Myocyte (in vitro differentiated cells): ENCODE measurements at places on chromosomes 3 and 15. TPM values are rescaled to one million over a fixed set of nuclear protein-coding genes. Genes with fewer than 3 reads are reported as not detected.

DNA sequence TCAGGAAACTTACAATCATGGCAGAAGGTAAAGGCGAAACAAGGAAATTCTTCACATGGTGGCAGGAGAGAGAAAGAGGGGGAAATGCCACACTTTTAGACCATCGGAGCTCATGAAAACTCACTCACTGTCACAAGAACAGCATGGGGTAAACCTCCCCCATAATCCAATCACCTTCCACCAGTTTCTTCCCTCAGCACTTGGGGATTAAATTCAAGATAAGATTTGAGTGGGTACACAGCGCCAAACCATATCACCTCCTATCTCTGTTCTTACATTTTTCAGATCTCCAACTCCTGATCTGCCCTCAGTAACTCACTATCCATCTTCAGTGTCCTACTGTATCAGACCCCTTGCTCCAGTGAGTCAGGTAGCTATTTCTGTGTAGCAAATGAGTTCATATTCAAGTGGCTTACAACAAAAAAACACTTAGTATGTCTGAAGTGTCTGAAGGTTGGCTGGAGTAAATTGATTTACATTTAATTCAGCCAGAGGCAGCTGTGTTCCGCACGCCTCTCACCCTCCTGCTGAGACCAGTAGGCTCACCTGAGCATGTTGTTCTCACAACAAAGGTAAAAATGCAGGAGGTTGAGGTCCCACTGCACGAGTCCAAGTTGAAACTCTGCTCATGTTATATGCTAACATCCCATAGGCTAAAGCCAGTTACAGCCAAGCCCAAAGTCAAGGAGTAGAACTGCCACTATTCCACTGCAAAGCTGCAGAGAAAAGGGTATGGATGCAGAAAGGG lies 180.7 kb upstream of the LMCD1 start:
- DNase-seq: no peak

DNA sequence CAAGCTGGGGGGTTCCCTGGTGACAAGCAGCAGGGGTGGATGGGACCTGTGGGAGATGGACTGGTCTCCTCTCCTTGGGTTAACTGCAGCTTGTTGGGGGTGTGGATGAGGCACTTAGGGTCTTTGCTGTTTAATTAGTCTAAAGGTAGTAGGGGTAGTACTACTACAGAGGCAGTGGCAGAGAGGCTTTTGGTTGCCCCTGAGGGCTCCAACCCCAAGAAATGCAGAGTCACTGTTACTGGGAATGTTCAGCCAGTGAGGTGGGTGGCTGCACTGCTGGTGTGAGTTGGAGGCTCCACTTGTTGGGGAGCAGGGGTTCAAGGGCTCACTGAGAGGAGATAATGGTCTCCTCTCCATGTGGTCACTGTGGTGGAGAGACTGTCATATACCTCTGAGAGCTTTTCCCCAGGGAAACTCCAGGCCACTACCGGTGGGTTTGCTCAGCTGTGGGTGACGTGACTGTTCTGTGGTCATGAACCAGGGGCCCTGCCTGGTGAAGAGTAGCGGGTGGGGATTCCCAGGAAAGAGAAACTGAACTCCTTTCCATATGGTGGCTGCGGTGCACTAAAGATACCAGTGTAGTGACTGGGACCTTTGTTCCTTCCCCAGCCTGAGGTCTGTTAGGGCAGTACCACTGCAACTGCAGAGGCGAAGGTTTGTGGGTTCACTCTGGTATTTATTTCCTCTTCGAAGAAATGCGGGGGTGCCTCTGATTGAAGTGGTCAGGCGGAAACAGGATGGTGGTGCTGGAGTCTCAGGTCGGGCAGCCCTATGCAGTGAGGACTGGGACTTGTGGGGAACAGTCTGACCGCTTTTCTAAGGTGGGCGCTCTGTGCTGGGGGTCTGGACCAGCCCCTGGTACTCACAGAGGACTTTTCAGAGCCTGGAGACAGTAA lies 68.9 kb upstream of the TNFSF10 start:
- DNase-seq: peak; percentile 22

DNA sequence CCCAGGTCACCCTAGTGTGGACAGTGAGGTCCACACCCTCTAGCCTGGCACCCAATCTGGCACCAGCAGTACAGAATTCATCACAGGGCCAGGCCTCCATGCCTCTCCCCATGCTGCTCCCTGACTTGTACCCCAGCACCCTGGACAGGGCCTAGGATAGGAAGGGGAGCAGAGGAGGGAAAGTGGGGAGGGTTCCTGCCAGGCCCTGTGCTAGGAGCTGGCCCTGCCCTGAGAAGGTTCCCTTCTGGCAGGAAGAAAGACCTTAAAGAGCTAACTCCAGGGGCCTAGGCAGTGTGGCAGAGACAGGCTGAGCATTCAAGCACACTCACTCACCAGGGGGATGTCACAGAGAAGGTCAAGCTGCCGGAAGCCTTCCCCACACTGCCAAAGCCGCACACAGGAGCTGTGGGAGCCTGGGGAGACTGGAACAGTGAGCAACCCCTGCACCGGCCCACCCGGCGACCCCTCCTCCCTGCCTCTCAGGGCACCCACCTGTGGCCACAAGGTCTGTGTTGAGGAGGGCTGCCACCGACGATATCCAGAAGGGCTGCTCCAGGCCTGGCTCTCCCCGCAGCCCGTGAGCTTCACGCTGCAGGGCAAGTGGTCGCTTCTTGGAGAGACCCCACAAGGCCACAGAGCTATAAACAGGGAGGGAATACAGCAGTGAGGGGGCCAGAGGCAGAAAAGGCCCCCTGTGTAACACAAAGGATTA lies 7.4 kb downstream of the RRP9 start:
- no peak for DNase-seq

- DNase-seq: no peak
Measured at GRCh38 chr15:31326875-31327668, 437 bp downstream of the KLF13 start.

DNA sequence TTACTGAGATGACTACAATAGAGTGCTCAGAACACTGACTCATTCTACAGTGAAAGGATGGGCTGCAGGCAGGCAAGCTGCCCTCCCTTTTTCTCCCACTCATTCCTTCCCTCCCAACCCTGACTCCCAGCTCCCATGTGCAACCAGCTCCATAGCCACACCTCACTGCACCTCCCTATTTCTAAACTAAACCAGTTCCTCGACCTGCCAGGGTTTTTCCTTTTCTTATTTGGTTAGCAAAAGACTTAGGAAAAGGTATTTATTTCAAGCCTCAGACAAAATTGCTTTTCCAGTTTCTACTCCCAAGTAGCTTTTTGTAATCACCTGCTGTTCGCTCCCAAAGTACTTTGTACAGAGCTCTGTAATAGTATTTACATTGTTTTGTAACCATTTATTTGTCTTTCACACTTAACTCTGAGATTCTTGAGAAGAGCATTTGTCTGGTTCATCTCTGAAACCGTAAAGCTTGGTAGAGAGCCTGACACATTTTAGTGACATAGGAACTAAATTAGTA lies 2.2 kb downstream of the AADAC start:
- DNase-seq: peak; percentile 45

GRCh38 chr3:59374091-59374817 lies 324.4 kb upstream of the CFAP20DC start:
- no peak for DNase-seq

DNA sequence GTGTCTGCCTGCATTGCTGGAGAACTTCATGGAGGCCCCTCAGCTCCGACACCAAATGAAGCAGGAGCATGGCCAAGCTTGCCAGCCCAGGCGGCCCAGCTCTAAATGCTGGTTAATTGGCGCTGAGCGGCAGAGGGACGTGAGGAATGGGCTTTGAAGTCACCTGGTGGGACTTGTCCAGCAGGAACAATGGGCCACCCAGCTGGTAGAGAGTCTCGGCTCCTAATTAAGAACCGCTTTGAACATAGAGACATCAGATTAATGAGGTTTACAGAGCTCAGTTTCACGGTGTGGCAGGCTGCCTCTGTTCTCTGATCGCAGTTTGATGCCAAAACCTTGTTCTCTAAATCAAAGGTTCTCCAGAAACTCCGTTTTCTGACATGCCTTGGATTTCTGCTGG lies 77.5 kb upstream of the LINGO1 start:
- no peak for DNase-seq

DNA sequence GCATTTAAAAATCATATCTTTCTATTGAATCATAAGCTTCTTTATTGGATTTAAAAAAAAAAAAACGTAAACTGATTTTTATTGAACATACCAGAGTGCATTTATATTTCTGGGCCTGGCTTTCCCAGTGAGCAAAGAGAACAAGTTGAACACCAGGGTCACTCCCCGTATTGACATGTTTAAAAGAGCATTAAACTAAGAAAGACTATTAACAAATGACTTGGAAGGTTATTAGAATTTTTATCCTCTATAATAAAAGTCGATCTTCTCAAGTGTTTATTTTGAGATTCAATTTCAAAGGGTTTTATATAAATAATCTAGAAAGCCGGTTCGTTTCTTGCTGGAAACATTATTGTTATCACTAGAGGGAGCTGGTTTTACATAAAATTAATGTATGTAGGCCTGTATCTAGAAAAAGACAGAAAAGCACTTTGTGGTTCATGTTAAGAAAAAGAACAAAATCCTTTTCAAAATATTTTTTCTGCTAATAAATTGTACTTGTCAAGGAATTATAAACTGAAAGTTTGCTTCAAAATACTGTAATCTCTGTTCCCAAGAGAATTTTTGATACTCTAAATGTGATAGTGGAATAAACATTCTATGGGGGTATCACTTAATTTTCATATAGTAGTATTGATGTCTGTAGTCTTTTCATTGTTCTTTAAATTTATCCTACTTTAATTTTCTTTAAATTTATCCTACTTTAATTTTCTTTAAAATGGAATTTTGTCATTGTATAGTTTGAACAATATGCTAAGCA lies 321.8 kb upstream of the MME start:
- peak; percentile 59 for DNase-seq

GUCA1C gene
- not detected in 2 replicates for total RNA-seq

GRCh38 chr15:73965758-73966113 lies 26.4 kb downstream of the STOML1 start:
- DNase-seq: peak; percentile 55

- no peak for DNase-seq
Measured at GRCh38 chr3:46542344-46542743, 23.8 kb downstream of the LRRC2 start.

- DNase-seq: no peak
Measured at GRCh38 chr3:4508048-4508981, 15.2 kb downstream of the ITPR1 start.

- peak; percentile 40 for DNase-seq
Measured at GRCh38 chr15:80587816-80588456, 107.2 kb upstream of the ABHD17C start.

HMG20A gene
- 36.6 and 49.9 TPM in 2 replicates for total RNA-seq

DNA sequence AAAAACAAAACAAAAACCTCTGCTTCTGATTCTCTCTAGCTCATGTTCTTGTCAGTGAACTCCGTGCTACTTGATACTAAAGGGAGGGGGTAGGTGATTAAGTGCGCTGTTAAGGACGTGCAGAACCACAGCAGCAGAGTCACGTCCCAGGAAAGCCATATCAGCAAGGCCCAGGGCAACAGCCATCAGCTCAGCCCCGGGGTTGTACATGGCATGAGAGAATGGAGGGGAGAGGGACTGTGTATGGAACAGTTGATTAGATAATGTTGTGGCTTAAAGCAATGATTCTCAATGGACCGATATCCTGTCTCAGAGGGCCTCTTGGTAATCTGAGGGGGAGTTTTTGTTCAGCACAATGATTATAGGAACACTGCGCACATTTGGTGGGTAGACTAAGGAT lies 27.6 kb downstream of the C2CD4A start:
- no peak for DNase-seq
